Mucosa of descending colon (tissue), 3 donors: ENCODE measurements at places on chromosomes 11 and 22. TPM values are rescaled to one million over a fixed set of nuclear protein-coding genes. Genes with fewer than 3 reads are reported as not detected.

- no peak for DNase-seq
Observed at GRCh38 chr11:112637876-112638275, 323.3 kb upstream of the NCAM1 start.

GRCh38 chr22:31126128-31126868, 3.5 kb downstream of the INPP5J start:
- no peak for DNase-seq

GRCh38 chr11:67393990-67394389, 2.2 kb downstream of the RAD9A start:
- DNase-seq = no peak

GRCh38 chr22:43572710-43573109, 160.9 kb downstream of the MPPED1 start:
- no peak for DNase-seq

INS gene
- not detected for total RNA-seq

DNA sequence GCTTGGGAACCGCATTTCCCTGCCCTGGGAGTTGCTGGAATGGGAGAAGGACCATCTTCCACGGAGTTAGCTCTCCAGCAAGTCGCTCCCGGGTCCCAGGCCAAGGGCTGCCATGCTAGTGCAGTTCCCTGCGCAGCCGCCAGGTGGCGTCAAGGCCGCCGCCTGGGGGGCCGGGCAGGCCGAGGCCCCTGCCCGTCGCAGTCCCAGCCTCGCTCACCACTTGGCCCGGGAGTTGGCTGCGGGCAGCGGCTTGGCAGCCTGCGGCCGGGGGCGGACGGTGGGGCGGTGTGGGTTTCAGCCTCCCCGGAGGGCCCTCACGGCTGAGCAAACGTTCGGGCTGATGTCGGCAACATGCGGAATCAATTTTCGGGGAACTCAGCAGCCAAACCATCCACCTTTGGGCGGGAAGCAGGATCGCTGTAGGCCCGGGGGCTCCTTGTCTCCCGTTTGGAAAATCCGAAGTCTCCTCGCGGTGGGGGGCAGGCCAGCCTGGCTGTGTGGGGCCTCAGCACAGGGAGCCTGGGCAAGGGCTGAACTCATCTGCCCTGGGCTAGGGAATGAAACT, 415.1 kb downstream of the SOX6 start:
- DNase-seq = no peak

SYCE3 gene
- not detected for total RNA-seq
